ENCODE measurements at places on chromosomes 2 and 18.

- DNase-seq = no peak
Observed at GRCh38 chr18:80252136-80252535, 4.8 kb upstream of the PARD6G start.

GRCh38 chr18:79932907-79933306 is 18.5 kb downstream of the SLC66A2 start:
- DNase-seq = no peak

GRCh38 chr2:95326433-95327140 is 29.4 kb downstream of the KCNIP3 start:
- DNase-seq = no peak

- DNase-seq = no peak
Observed at GRCh38 chr2:30361751-30362394, 85.2 kb upstream of the LCLAT1 start.

GRCh38 chr2:35114765-35115164 is 1240.8 kb upstream of the CRIM1 start:
- no peak for DNase-seq

DNA sequence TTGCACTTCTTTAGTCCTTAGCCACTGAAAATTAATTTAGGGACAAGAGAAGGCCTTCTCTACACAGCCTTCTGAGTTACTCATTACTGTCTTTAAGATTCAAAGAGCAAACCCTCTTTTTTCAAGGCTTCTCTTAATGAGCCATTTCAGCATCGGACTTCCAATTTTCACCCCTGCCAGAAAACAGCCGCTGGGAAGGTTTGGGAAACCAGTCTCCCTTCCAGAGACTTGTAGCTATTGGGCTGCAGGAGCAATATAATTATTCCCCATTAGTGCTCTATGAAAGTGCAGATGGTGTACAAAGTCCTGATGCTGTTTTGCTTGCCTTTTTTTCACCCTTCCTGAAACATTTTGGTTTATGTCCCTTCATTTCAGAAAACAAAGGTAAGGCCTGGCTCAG is 79.3 kb downstream of the GPR39 start:
- no peak for DNase-seq

GRCh38 chr18:23485386-23485785 is 17.9 kb upstream of the RMC1 start:
- DNase-seq = no peak

- DNase-seq = no peak
Observed at GRCh38 chr2:235958931-235959410, 209.2 kb downstream of the GBX2 start.

- no peak for DNase-seq
Observed at GRCh38 chr18:56516789-56517188, 121.6 kb downstream of the TXNL1 start.

GRCh38 chr18:62409821-62410220 is 84.7 kb downstream of the TNFRSF11A start:
- no peak for DNase-seq

- DNase-seq = no peak
Observed at GRCh38 chr2:29322011-29322410, 206.8 kb downstream of the CLIP4 start.

- DNase-seq = no peak
Observed at GRCh38 chr2:23019476-23019875, 365.5 kb upstream of the KLHL29 start.

DNA sequence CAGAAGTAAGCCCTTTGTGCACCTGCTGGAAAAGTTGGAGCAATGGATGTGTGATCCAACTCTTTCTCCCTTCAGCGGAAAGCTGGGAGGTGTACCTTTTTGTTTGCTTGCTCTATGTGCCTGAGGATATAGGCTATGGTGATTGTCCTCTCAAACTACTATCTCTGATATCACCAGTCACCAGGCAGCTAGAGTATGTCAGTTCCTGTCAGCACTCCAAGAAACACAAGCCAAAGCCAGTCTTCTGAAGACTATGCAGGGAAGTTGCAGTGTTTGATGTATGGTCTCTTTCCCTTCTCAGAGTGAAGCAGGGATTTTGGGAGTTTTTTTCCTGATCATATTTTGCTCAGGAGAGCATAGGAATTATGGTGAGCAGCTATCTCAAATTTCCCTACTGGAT is 146.4 kb downstream of the PTH2R start:
- no peak for DNase-seq

- no peak for DNase-seq
Observed at GRCh38 chr18:6057604-6058003, 162.3 kb upstream of the TMEM200C start.

All from activated CD4-positive, alpha-beta T cell treated with anti-CD3 and anti-CD28 coated beads, Interleukin-2, amount 50 U/mL, for 1 hour (primary cell).